Activated CD8-positive, alpha-beta memory T cell treated with anti-CD3 and anti-CD28 coated beads, Interleukin-2, amount 50 U/mL, for 4 hours (primary cell): ENCODE measurements at places on chromosomes 5 and 9.

DNA sequence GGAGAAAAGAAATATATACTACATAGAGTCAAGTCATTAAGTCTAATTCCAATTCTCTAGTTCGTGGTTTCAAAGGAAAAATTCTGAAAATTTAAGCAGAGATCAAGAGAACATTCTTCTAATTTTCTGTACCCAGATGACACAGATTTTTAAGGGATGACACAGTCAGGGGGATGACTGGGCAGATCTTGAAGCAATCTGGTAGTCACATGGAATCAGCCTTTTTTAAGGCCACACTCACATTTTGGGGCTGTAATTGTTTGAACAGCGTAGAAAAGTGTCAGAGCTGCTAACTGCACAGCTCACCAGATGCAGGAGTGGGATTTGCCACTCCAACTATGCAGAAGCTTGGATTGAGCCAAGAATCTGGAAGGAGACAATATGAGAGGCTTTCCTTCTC lies 20.4 kb downstream of the PDE4D start:
- no peak for DNase-seq

DNA sequence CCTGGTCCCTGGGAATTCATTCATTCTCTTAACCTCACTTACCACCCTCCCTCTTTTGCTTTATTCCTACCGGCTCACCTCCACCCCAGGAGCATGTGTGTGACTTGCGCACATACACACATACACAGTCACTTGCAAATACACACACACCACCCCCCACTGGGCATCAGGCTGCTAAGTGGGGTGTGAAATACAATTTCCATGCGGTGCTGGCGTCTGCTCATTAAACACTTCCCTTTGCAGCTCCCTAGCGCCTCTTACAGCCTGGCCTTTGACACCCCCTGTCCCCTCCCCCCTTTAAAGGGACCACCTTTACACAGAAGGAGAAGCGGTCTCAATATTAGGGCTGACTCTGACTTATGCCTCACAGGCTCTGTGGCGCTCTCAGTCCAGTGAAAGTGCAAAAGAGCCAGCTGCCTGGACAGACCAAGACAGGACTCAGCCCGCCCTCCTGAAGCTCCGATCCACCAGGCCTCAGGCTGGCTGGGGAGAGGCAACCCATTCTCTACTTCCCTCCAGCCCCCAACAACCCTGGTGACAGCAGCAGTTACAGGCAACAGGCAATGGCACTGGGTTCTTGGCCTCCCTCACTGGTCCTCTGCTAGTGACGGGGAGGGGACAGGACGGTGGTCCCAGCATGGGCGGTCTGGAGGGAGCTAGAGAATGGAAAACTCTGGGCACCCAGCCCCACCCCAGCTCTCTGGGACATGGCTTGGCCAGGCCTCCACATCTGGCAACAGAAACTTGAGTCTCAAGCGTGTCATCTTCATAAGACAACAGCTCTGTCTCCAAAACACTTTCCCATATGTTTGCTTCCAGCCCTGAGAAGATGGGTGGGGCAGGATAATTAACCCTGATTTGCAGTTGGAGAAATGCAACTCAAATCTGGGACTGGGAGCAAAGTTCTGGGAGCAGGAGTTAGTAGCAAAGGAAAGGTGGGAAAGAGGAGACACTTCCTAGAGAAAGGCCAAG lies 12.0 kb downstream of the ENHO start:
- no peak for DNase-seq

GRCh38 chr9:79990536-79990935 lies 418.8 kb downstream of the TLE4 start:
- DNase-seq, result no peak

- DNase-seq, result no peak
These were observed 5.8 kb downstream of the GCNT4 start for GRCh38 chr5:75046366-75047142.
